ENCODE measurements at places on chromosomes 2 and 18. TPM values are rescaled to one million over a fixed set of nuclear protein-coding genes. Genes with fewer than 3 reads are reported as not detected.

GRCh38 chr2:144382849-144383248 lies 137.1 kb downstream of the ZEB2 start:
- DNase-seq: no peak

- no peak for DNase-seq
Observed at GRCh38 chr2:186892821-186893220, 43.9 kb upstream of the ZSWIM2 start.

DNA sequence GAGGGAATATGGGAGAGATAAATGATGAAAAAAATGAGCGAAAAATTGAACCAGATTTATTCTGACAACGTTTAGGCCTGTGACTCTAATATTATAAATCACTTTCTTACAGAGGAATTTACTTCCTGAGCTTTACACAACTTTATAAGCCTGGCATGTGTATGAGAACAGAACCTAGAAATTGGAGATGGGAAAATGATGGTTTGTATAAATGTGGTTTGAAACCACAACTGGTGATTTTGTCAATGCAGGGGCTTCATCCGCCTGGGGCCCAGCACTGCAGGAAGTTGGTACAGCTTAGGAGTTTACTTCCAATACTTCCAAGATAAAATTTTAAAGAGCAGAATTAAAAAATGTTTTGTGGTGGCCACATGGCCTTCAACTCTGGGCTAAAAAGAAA lies 82.3 kb downstream of the VAPA start:
- DNase-seq: no peak

DNA sequence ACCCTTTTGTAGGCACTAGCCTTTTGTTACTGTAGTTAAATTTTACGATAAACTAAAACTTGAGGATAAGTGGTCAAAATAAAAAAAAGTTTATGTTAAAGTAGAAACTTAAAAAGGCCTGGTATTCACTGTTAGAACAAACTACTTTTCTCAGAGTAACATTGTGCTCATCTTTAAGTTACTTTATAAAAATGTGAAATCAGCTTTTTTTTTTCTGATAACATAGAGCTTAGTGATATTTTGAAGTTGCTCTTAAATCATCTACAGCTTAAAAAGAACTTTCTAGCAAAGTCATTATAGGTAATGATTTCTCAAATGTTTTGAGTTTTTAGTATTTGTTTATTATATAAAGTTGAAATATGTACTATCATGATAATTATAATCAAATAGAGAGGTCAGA lies 125.3 kb downstream of the CAMKMT start:
- DNase-seq: no peak

DNA sequence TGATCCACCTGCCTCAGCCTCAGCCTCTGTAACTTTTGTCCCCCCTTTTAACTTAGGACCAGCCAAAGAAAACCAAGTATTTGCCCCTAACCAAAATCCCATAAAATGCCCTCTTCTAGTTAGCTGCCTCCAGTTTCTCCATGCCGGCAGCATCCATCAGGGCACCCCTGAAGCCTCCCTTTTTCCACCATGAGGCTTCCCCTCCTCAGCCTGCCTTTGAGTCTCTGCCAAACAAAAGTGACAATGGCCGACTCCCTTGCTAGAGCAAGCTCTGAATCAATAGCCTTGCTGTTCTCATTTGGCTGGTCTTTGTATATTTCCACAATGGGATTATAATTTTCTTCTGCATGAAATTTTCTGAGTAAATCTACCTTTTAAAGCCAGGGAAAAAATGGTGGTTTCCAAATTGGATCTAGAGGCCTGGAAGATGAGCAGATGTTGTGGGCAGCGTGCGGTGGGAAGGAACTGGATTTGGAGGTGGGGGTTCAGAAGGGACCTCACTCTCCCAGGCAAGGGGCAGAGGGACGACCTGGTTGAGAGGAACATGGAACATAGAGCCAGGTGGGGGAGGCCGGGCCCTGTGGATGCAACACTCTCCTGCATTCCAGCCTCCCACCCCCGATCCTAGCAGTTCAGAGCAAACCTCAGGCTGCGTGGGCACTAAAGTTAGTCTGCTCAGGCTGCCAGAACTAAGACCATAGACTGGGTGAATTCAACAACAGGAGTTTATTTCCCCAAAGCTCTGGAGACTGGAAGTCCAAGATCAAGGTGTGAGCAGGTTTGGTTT lies 80.6 kb downstream of the HS6ST1 start:
- no peak for DNase-seq

- DNase-seq: no peak
Observed at GRCh38 chr18:59308938-59309260, 9.6 kb downstream of the CPLX4 start.

DNA sequence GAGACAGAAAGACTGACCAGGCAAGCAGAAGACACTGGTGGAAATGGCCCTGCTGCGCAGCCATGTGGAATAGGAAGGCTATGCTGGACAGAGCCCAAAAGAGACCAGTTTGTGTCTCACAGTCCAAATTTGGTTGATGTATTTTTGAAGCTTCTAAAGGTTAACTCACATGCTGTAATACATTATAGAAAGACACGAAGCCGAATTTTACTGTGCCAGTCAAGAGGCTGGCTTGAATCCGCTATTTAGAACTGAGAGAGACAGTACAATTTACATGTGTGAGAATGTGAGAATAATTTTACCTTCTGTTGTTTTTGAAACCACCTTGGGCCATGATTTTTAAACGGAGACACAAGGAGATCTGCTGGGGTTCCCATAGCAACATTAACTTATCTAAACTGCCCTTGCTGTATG lies 113.6 kb downstream of the METTL8 start:
- DNase-seq: no peak

- DNase-seq: no peak
Observed at GRCh38 chr2:167692936-167693335, 554.5 kb downstream of the STK39 start.

GRCh38 chr2:36963734-36964133 lies 2.6 kb downstream of the STRN start:
- DNase-seq: no peak

The MPP4 gene
- 1.5 TPM for total RNA-seq

The SLC39A10 gene
- 27.6 TPM for total RNA-seq

The ANKZF1 gene
- 15.8 TPM for total RNA-seq

The PIKFYVE gene
- total RNA-seq: 24.5 TPM

The RTKN gene
- 18.0 TPM for total RNA-seq

The CGREF1 gene
- total RNA-seq: 5.1 TPM

The LDAH gene
- 17.3 TPM for total RNA-seq
